ENCODE measurements at places on chromosomes 11 and 22. TPM values are rescaled to one million over a fixed set of nuclear protein-coding genes. Genes with fewer than 3 reads are reported as not detected.

GRCh38 chr11:35147235-35147634, 8.3 kb downstream of the CD44 start:
- H3K27ac ChIP-seq: peak overlapping the region; percentile 88
- peaks cover 4% of the 10 kb centered on the region for H3K36me3 ChIP-seq
- H3K4me3 ChIP-seq: no peak overlapping the region

DNA sequence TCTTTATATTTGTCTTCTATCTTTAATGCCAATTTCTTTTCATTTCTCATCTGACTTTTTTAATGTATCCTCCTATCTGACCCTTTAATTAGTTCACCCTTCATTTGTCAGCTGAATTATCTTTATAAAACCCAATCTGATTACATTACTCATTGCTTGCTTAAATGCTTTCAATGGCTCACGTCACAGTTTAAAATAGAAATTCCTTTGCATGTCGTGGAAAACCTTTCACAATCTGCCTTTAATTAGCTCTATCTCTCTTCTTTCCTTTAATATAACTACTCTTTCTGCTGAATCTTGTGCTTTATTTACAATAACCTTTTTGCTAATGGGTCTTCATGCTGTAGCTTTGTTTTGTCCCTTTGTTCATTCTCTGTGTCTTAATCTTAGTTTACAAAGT, 125.7 kb downstream of the DYNC2H1 start:
- no peak overlapping the region for H3K27ac ChIP-seq
- H3K4me1 ChIP-seq: no peaks in the 10 kb centered on the region
- no peak for DNase-seq
- H3K4me3 ChIP-seq: no peak overlapping the region

DNA sequence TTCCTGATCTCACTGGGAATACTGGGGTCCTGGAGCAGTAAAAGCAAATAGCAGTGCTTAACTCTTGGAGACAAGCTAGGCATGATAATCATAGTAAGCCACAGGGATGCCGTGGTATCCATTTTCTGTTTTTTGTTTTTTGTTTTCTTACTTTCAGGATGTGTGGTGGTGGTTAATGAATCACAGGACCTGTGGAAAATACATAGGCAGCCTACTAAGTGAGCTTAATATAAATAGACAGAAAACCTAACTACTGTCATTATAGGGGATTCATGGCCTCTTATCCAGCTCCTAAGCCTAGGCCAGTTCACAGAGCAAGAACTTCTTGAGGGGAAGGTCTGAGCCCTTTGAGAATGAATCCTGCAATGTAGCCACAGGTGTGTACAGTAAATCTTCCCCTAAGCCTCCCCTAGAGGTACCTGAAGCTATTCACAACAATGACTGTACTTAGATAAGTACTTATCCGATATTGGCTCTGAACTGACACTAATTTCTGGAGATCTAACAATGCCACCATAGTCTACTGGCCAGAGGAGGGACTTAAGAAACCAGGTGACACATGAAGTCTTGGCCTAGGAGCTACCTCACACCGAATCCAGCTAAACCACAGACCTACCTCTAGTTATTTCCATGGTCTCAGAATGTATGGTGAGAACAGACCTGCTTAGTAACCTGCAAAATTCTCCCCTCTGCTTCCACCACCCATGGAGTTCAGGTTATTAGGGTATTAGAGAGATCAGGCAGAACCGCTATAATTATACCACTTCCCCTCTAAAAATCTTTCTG, 83.6 kb downstream of the ENTHD1 start:
- H3K36me3 ChIP-seq: no peaks in the 10 kb centered on the region
- H3K4me1 ChIP-seq: no peaks in the 10 kb centered on the region
- H3K27me3 ChIP-seq: peaks cover 1% of the 10 kb centered on the region
- no peak for DNase-seq
- no peak overlapping the region for H3K4me3 ChIP-seq

DNA sequence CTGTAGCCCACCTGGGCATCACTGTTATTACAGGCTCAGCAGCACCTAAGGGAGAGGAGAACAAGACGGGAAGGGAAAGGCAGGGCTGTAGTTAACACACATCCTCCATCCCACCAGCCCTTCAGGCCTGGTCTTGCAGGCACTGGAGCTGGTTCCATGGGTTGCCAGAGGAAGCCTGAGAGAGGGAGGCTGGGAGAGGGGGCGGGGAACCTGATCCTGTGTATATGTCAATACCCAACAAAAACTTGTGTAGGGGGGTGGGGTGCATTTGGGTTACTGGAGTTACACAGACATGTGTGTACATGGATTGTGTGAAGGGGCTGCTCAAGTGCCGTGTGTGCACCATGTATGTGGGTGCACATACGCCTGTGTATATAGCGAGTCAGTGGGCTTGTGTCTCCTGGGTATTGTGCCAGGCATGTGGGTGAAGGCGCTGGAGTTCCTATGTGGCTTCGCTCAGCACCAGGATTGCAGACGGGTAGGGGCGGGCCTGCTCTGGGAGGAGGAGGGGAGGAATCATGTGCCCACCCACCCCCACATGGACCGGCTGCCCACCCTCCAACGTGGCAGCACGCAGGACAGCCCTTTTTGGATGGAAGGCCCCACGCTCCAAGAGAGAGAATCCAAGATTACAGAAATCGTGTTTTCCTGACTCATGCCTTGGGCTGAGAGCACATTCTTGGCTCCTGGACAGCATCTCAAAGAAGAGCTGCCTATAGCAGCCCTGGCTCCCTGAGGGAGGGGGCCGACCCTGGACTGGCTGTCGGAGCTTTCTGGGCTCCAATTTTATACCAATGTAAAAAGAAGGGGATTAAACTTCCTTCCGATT, 4.2 kb upstream of the SERPINH1 start:
- no peak overlapping the region for H3K27ac ChIP-seq
- H3K27me3 ChIP-seq: peaks cover 8% of the 10 kb centered on the region
- no peaks in the 10 kb centered on the region for H3K36me3 ChIP-seq
- no peak overlapping the region for H3K4me3 ChIP-seq
- H3K4me1 ChIP-seq: peaks cover 20% of the 10 kb centered on the region
- no peak for DNase-seq

DNA sequence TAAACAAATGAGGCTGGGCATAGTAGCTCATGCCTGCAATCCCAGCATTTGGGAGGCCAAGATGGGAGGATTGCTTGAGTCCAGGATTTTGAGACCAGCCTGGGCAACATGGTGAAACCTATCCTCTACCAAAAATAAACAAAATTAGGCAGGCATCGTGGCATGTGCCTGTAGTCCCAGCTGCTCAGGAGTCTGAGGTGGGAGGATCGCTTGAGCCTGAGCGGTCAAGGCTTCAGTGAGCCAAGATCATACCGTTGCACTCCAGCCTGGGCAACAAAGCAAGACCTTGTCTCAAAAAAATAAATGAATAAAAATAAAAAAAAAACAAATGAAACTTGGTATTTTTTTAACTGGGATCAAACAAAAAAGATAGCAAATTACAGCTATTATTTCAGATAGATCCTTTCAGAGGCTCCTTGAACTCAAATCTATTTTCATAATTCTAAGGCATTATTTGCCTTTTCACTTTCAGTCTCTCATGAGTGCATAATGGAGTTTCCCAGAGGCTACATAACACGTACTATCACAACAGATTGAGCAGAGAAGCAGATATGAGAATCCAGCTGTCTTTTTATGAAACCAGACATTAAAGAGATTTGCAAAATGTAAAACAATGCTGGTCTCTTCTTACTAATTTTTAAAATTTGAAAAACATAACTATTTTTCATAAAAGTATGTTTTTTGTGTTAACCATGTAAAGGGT, 23.1 kb downstream of the DDIAS start:
- no peak overlapping the region for H3K27ac ChIP-seq
- DNase-seq: no peak
- H3K4me3 ChIP-seq: no peak overlapping the region
- no peaks in the 10 kb centered on the region for H3K27me3 ChIP-seq
- no peaks in the 10 kb centered on the region for H3K36me3 ChIP-seq

- H3K4me3 ChIP-seq: no peak overlapping the region
- no peaks in the 10 kb centered on the region for H3K36me3 ChIP-seq
- no peak overlapping the region for H3K27ac ChIP-seq
Measured at GRCh38 chr11:27055065-27055682, 14.6 kb downstream of the BBOX1 start.

DNA sequence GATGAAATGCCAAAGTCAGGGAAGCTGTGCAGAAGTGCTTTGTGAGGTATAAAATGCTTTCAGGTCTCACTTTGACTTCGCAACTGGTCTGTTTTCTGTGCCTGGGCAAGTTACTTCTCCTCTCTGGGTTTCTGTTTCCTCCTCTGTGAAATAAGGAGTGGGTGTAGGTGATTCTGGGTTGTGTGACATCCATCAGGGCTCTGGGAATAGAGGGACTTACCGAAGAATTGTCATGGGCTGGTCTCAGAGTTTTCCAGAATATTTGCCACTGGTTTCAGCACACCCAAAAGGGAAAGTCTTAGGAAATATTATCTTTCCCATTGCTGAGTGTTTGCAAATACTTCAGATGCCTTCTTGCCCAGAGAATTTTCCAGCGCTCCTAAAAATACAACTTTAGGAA, 118.4 kb downstream of the KIAA1671 start:
- peaks cover 16% of the 10 kb centered on the region for H3K27me3 ChIP-seq
- H3K27ac ChIP-seq: peak overlapping the region; percentile 96
- peak overlapping the region; percentile 91 for H3K4me3 ChIP-seq
- H3K36me3 ChIP-seq: no peaks in the 10 kb centered on the region
- no peak for DNase-seq

- no peak overlapping the region for H3K4me3 ChIP-seq
- no peaks in the 10 kb centered on the region for H3K36me3 ChIP-seq
- no peaks in the 10 kb centered on the region for H3K4me1 ChIP-seq
- DNase-seq: no peak
- no peaks in the 10 kb centered on the region for H3K27me3 ChIP-seq
Measured at GRCh38 chr11:88632163-88632562, 294.6 kb upstream of the CTSC start.

DNA sequence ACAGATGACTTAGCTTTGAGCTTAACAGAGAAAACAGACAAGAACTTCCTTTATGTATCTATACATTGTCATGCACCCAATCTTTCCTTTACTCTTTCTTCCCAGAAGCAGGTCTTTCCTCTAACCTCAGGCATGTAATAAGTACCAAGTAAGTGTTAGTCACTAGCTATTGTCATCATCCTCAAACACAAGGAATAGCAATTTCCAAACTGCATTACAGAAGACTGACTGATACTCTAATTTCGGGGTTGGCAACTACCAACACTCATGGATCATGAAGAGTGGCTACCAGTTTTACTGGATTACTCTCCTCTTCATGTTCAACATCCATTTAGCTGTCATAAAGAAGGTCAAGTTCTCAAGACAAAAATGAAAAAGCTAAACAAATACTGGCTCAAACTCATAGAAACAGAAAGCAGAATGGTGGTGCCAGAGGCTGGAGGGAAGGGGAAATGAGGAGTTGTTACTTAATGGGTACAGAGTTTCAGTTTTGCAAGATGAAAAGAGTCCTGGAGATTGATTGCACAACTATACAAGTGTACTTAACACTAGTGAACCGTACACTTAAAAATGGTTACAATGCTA, 111.6 kb downstream of the SIK3 start:
- peaks cover 70% of the 10 kb centered on the region for H3K4me1 ChIP-seq
- peak overlapping the region; percentile 57 for H3K27ac ChIP-seq
- H3K36me3 ChIP-seq: no peaks in the 10 kb centered on the region

- peak; percentile 91 for DNase-seq
- peaks cover 36% of the 10 kb centered on the region for H3K27me3 ChIP-seq
- peaks cover 100% of the 10 kb centered on the region for H3K4me1 ChIP-seq
- H3K36me3 ChIP-seq: peaks cover 9% of the 10 kb centered on the region
- peak overlapping the region; percentile 97 for H3K27ac ChIP-seq
Measured at GRCh38 chr11:128725630-128726319, 31.9 kb downstream of the FLI1 start.

DNA sequence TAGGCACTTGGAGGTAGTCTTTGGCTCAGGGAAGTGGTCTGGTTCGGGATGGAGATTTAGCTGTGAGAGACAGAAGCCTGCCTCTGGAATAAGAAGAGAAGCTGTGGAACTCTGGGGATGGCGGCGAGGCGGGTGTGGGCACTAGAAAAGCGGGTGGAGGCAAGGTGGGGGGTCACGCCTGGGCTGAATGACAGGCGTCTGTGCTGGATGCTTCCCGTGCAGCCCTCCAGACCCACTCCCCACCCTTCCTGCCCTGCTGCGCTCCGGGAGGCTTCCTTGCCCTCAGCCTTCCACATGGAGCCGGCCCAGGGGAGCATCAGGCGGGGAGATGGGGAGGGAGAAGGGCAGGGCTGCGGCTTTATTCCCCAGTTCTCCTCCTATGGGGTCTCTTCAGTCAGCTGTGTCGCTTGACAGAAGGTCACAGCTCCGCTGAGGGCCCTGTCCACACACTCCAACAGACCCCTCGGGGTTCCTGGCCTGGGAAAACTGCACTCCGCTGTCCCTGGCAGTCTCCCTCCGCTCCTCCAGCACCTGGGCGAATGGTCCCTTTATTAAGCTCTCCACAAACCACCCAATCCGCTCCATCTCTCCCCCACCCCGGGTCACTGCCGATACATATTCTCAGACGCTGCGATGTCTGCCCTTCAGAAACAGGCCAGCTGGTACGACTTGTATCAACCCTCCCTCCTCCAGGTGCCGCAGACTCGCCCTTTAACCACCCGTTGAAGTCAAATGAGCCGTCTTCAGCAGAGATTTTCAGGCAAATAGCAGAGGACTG, 6.2 kb downstream of the DNAJB13 start:
- peaks cover 6% of the 10 kb centered on the region for H3K4me1 ChIP-seq
- H3K27ac ChIP-seq: no peak overlapping the region
- peaks cover 2% of the 10 kb centered on the region for H3K27me3 ChIP-seq
- no peak for DNase-seq

DNA sequence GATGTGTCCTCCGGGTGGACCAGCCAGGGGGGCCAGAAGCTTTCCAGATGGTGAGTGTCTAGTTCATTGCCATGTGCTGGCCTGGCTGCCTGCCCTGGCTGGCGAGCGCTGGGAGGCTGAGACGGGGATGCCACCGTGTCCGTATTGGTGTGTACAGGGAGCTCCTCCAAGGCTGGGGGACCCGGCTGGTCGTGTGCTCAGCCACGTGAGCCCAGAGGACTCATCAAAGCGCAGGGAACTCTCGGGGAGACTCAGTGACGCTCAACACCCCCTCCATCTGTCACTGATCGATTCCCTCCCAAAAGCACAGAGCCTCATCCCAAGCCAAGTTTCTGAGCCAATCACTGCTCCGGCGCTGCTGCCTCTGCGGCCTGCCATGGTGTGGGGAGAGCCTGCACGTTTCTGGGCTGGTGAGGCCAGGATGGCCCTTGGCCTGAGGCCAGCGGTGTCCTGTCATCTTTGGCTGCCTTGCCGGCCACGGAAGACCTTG, 423.7 kb downstream of the SHANK2 start:
- H3K36me3 ChIP-seq: no peaks in the 10 kb centered on the region
- H3K4me3 ChIP-seq: no peak overlapping the region
- H3K27me3 ChIP-seq: peaks cover 5% of the 10 kb centered on the region
- H3K4me1 ChIP-seq: no peaks in the 10 kb centered on the region

- H3K4me3 ChIP-seq: no peak overlapping the region
- no peaks in the 10 kb centered on the region for H3K27me3 ChIP-seq
- H3K27ac ChIP-seq: peak overlapping the region; percentile 83
- no peak for DNase-seq
- H3K36me3 ChIP-seq: peaks cover 11% of the 10 kb centered on the region
Measured at GRCh38 chr11:85783758-85784157, 27.2 kb downstream of the SYTL2 start.

- no peaks in the 10 kb centered on the region for H3K36me3 ChIP-seq
- H3K4me1 ChIP-seq: no peaks in the 10 kb centered on the region
- H3K27me3 ChIP-seq: peaks cover 2% of the 10 kb centered on the region
- no peak overlapping the region for H3K4me3 ChIP-seq
- H3K27ac ChIP-seq: no peak overlapping the region
Measured at GRCh38 chr11:94727819-94728218, 40.3 kb upstream of the AMOTL1 start.

The MS4A15 gene
- polyA plus RNA-seq: not detected

The HTR3B gene
- not detected for polyA plus RNA-seq

The IL17REL gene
- polyA plus RNA-seq: not detected

The MS4A3 gene
- polyA plus RNA-seq: 0.71 TPM

The KCNJ5 gene
- not detected for polyA plus RNA-seq

The CASTOR1 gene
- polyA plus RNA-seq: 11.8 TPM

The BAIAP2L2 gene
- polyA plus RNA-seq: not detected

The VPS51 gene
- 70.3 TPM for polyA plus RNA-seq
